ENCODE measurements at places on chromosomes 11 and 22. TPM values are rescaled to one million over a fixed set of nuclear protein-coding genes. Genes with fewer than 3 reads are reported as not detected.

Gene FIBIN
- not detected for total RNA-seq

Gene KLHDC7B
- 5.8 TPM for total RNA-seq

DNA sequence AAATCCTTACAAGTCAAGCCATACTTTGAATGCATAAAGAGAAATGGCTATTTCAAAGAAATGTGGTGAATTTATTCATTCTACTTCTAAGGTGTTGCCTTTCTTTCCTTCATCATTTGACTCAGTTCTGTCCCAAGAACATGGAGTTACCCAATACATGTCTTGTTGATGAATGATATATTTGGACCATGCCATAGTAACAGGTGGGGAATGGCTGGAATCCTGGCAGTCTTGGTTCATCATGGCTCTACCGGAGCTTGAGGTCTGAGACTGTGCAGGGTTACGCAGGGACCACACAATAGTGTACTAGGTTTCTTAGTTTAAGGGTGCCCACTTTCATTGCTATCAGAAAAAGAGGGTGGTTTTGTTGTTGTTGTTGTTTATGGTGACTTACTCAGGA, 40.3 kb upstream of the MPEG1 start:
- no peak for DNase-seq

- peak; percentile 38 for DNase-seq
Observed at GRCh38 chr11:46381048-46381818, at the start of gene MDK. TSS of gene MDK (plus strand) at chr11:46381669. CDS start at chr11:46382058, 389 bp downstream.

GRCh38 chr22:47784367-47784983, 1022.0 kb downstream of the TBC1D22A start:
- no peak for DNase-seq

GRCh38 chr11:66339686-66340483, 3.7 kb upstream of the RIN1 start:
- no peak for DNase-seq

DNA sequence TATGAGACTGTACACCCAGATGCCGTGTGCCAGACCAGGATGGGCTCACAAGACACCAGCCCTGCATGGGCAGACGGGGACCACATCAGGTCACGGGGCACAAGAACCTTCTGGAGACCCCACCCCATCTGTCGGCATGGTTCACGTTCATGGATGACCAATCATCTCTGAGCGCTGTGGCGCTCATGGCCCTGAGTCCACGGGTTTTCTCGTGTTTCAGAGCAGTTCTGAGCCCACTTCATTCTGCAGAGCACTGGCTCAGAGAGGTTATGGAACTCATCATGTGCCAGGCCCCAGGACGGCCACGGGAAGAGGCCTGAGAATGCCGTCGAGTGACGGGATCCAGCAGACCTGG, 63.0 kb upstream of the PPARA start:
- DNase-seq = no peak

DNA sequence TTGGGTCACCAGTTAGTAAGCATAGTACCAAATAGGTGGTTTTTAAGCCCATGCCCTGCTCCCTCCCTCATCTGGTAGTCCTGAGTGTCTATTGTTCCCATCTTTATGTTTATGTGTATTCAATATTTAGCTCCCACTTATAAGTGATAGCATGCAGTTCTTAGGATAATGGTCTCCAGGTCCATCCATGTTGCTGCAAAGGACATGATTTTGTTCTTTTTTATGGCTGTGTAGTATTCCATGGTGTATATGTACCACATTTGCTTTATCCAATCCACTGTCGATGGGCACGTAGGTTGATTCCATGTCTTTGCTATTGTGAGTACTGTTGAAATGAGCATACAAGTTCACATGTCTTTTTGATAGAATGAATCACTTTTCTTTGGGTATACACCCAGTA, 18.2 kb upstream of the SYTL2 start:
- no peak for DNase-seq

DNA sequence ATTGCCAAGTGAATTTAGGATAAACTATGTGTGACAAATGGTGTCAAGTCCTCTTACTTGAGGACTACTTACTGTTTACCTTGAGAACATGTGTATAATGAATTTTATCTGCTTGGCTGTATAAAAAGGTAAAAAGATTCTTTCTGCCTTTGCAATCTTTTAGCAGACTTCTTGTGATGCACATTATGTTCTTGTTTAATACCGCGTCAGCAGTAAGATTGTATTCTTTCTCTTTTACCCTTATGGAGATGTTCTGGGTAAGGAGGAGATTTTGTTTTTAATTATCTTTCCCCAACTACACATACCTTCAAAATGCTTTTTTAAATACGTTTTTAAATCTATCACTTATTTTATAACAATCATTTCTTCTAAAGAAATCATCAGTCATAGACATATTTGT, 1166.4 kb upstream of the CNTN5 start:
- DNase-seq = no peak

GRCh38 chr11:74319139-74319816, 7.8 kb upstream of the P4HA3 start:
- no peak for DNase-seq
